ENCODE measurements at places on chromosomes 1 and 21.

- DNase-seq, result no peak
Measured at GRCh38 chr1:113545210-113545609, 154.9 kb downstream of the MAGI3 start.

DNA sequence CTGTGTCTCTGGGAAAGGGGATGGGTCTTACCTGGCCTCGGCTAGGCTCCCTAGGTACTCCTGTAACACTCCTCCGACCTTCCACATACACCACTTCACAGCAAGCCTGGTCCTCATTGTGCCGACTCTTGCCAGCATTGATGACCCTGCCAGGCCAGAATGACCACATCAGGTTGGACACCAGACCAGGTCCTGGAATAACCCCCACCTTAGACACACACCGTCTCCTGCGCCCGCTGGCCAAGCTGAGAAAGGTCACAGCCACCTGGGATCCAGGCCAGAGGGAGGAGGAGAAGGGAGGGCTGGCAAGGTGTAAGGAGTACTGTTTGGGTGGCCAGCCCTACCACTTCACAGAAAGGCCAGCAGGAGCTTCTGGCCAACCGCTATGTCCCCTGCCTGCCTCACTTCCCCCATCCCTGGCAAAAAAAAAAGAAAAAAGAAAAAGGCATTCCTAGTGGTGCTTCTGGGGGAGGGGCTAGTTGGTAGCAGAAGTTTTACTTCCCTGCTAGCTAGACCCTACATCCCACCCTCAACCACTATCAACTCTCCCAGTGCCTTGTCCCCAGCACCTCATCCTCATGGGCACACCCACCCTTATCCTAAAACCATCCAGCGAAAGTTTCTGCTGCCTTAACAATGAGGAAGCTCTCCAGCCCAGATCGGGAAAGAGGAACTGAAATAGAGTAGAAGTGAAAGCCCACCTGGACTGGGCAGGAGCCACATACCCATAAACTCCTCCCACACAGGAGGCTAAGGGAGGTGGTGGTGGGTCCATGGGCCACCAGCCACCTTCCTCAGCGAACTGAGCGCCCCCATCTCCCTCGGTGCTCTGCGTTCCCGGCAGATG lies 1.4 kb downstream of the PPM1J start:
- no peak for DNase-seq

DNA sequence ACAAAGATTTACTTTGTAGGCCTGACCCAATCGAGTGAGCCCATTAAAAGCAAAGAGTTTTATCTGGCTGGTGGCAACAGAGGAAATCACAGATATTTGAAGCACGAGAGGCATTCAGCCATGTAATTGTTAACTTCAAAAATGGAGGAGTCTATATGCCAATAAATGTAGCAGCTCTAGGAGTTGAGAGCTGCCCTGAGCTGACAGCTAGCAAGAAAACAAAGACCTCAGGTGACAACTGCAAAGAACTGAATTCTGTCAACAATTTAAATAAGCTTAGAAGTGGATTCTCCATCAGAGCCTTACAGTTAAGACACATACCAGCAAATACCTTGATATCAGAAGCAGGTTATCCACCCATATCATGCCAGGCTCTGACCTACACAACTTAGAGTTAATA lies 463.1 kb upstream of the NEGR1 start:
- no peak for DNase-seq

GRCh38 chr1:65404941-65405340 lies 15.5 kb upstream of the LEPR start:
- no peak for DNase-seq

- DNase-seq, result no peak
Measured at GRCh38 chr1:22824466-22824865, 113.8 kb downstream of the EPHB2 start.

DNA sequence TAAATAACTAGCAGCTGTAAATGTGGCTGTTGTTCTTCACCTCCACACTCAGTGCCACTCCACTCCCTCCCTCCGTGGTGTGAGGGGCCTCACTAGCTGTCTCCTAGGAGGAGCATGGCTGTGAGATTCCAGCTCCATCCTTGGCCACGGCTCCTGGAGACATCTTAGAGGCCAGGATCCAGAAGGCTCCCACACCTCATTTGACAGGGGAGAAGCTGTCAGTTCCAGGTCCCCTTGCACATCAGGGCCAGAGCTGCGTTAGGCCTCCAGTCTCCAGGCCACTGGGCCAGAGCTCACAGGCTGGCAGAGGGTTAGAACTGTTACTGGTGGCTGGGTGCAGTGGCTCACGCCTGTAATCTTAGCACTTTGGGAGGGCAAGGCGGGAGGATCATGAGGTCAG lies 15.0 kb downstream of the PCSK9 start:
- no peak for DNase-seq

GRCh38 chr1:11940260-11940921 lies 5.9 kb downstream of the PLOD1 start:
- no peak for DNase-seq

- DNase-seq, result no peak
Measured at GRCh38 chr1:64765826-64766225, 21.0 kb downstream of the RAVER2 start.

GRCh38 chr1:232773752-232774151 lies 31.5 kb upstream of the MAP10 start:
- no peak for DNase-seq

- DNase-seq, result peak; percentile 6
Measured at GRCh38 chr1:111366256-111366655, 61.3 kb downstream of the OVGP1 start.

GRCh38 chr1:11262171-11263049 lies at the start of gene MTOR:
Gene MTOR, minus strand, starts transcription at chr1:11262551. Its CDS starts 3,142 bp downstream, at chr1:11259409.
- DNase-seq, result peak; percentile 100

GRCh38 chr1:98516306-98516705 lies 145.2 kb upstream of the SNX7 start:
- no peak for DNase-seq

- no peak for DNase-seq
Measured at GRCh38 chr1:231576804-231577718, 48.6 kb downstream of the TSNAX start.

DNA sequence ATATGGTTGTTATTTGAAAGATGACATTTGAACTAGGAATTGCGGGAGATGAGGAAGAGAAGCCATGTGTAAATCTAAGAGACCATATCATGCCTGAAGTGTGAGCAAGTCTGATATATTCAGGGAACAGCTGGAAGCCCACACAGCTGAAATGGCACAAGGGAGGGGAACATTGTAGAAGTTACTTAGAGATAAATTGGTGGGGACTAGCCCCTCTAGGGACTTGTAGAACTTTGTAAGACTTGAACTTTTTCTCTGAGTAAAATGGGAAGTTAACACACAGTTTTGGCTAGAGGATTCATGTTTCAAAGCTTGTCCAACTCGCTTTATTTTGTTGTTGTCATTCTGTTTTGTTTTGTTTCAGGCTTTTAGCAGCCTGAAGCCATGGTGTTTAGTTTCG lies 216.4 kb downstream of the FMN2 start:
- DNase-seq, result no peak

GRCh38 chr1:222974496-222974895 lies 159.7 kb downstream of the DISP1 start:
- DNase-seq, result peak; percentile 84

GRCh38 chr1:116989835-116990234 lies 11.7 kb upstream of the CD101 start:
- no peak for DNase-seq

DNA sequence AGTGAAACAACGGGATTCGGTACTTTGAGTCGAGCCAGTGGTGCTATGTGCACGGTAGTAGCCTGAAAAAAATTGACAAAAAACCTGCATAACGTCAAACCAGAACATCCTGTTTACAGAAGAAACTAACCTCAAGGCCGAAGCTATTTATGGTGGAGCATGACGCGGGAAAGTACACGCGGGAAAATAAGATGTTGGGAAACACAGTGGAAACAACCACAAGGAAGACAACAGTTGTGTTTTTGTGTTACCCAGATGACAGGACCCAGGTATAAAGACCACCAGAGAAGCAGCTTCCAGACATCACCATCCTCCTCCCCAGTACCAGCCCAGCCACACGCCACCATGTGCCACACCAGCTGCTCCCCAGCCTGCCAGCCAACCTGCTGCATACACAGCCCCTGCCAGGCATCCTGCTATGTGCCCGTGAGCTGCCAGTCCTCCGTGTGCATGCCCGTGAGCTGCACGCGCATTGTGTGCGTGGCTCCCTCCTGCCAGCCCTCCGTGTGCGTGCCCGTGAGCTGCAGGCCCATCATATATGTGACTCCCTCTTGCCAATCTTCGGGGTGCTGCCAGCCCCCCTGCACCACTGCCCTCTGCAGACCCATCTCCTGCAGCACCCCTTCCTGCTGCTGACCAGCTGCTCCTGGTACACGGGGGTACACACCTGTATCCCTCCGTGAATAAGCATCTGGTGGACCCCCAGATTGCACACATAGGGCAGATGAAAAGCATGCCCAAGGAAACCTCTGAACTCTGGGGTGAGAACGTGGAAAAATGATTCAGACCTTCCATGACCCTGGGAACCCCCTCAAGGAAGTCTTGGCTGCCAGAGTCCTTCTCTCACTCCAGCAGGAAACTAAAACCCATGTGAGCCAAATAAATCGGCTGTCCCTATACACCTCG lies at the start of gene KRTAP12-3:
Gene KRTAP12-3 (plus strand): TSS at position 298 of the 906 bp plus-strand sequence. CDS start 48 bp downstream, at position 346.
- no peak for DNase-seq

GRCh38 chr1:78650114-78650660 lies 556 bp downstream of the IFI44 start:
- DNase-seq, result peak; percentile 26

GRCh38 chr1:52552236-52552504 lies 722 bp downstream of the TUT4 start:
- peak; percentile 45 for DNase-seq

DNA sequence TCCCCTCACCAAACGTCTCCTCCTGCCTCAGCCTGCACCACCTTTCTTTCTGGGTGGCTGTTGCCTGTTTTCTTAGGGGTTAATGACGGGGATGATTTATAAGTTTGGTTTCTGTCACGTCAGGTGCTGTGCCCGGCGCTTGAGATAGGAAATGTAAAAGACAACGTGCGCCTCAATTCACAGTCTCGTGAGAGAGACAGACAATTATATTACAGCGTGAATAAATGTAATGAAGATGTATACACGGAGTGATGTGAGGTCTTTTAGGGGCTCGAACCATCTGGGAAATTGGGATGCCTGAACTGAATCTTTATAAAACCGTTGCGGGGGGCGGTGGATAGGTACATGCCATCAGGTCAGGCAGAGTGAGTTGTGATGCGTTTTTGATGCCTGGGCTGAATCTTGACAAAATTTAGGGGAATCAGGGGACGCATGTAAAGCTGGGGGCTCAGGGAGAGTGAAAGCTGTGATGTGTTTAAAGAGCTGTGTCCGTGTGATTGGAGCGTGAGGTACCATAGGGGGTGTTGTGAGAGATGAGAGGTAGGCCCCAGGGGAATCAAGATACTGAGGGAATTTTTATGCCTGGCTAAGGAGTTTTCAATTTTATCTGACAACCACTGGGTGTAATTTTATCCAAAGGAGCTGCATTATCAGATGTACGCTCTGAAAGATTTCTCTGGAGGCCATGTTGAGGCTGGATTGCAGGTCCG lies 831 bp downstream of the TIPRL start:
- peak; percentile 18 for DNase-seq

DNA sequence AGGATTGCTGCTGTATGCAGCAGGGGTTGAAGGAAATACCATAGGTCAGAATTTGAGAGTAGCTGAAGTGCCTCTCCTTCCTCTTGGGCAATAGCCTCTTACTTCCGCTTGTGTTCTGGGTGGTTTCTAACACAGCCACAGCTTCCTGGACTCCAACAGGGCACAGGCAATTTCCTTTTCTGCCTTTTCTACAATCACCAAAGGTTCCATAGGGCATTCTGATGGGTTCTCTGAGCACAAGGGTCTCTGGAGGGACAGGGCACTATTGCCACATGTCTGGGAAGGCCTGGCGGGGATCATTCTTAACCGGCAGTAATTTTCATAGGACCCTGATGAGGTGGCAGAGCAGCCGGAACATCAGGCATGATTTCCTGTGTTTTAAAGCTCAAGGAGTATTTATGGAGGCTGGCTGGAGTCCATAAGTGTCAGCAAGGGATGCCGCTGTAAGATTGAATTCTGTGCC lies 5.5 kb upstream of the AGTRAP start:
- no peak for DNase-seq

- DNase-seq, result no peak
Measured at GRCh38 chr1:202659974-202660373, 50.3 kb downstream of the SYT2 start.
